A172 (cell line): ENCODE measurements at places on chromosomes 3 and 15.

GRCh38 chr3:114380233-114380651 is 86.4 kb downstream of the TIGIT start:
- DNase-seq, result peak; percentile 51

DNA sequence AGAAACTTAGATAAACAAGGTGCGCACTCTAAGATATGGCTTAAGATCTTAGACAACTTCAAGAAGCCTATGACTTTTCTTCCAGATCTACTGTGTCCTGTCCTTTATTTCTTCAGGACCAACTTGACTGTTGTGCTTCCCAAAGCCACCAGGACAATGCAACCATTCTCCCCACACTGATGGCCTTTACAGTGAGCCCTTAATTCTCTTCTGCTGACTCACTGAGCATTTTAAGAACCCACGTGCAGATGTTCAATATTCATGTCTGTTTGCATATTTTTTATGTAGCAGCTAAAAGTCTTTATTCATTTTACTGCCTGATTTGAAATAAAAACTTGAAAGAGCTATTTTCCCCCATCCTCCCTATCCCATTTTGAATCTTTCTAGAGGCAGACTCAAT is 103.3 kb upstream of the SLC2A2 start:
- peak; percentile 15 for DNase-seq

- peak; percentile 85 for DNase-seq
These were observed 976 bp downstream of the DIS3L start for GRCh38 chr15:66294157-66294931.

DNA sequence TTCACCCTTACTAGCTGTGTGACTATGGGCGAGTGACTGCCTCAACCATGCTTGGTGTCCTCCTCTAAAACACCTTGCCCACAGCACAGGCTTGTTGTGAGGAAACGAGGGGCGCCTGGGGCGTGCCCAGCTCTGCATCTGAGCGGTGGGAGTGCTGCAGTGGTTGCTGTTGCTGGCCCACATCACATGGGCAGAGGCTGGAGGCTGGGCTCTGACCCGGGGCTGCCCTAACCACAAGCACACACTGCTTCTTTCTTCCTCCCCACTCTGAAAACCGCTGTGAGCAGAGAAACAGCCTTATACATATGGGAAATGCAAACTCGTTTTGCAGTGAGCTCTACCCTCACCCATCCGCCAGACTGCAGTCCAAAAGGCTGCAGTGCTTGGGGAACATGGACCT is 74.8 kb upstream of the RPL32 start:
- no peak for DNase-seq

GRCh38 chr3:79263423-79263822 is 504.4 kb downstream of the ROBO1 start:
- DNase-seq, result no peak

DNA sequence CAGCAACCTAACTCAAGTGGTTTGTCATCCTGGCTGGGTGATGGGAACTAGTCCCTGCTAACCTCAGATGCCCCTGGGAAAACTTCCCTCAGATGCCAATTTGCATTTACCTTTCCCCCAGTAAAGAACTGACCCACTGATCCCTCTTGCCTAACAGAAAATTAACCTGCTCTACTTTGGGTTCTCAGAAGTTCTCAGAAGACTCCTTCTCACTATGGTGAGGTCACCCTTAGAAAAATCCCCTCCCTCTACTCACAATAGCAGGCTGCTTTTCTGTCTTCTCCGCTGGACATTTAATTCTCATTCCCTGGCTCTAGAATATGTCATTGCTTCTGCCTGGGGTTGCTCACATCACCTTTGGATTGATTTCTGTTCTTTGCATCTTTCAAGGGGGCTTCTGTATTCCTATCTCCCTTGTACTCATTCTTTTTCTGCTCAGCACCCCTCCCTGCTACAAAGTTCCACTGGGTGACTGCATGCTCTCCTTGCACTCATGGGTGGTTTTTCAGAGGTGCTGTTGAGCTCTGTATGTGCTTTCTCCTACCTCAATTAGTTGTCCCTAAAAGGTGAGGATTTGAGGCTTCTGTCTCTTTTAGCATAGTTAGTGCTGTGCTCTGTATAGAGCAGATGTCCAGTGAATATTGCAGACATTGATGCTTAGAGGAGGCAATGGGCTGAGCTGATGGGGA is 869 bp downstream of the PLA1A start:
- DNase-seq, result no peak

- DNase-seq, result no peak
These were observed 153.7 kb downstream of the ANO10 start for GRCh38 chr3:43468133-43468532.

GRCh38 chr3:54126551-54126950 is 4.2 kb downstream of the CACNA2D3 start:
- no peak for DNase-seq

DNA sequence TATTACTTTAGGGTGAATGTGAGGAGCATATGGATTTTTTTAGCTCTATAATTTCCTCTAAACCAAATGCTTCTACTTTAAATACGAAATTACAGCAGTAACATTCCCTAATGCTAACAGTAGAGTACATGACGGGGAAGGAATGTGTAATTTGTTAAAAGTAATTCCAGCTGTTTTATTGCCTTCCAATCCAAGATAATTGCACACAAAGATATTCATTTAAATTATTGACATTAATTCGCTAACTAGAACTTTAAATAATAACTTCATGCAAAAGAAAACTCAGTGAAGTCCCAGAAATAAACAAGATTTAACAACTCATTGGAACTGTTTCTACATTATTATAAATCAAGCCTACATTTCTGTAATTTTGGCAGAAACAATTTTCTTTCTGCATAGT is 261.4 kb upstream of the CFAP20DC start:
- no peak for DNase-seq

DNA sequence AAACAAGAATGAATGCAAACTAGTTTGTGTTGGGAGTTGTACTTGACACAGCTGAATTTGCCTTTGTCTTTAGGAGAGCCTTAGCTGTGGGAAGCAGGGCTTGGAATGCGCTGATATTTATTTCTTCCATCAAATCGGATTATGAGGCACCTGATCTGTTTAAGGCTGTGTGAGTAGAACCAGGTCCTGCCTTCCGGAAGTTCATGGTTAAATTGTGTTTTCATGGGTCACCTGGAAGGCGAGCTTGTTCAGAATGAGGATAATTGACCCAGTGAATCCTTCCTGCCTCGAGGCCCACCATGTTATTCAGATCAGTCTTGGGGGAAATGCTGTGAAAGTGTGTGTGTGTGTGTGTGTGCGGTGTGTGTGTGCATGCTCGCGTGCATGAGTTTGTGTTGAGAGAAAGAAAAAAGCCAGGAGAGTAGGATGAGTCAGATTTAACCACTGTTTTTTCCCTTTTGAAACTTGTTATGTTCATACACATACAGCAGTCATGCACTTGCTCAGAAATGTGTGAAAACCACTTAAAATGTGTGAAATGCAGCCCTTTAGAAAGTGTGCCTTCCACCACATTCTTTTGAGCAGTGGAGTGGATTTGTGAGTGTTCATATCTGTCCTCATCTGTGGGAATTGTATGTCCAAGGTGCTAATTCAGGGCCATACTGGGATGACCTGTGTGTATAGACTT is 36.7 kb downstream of the SMAD3 start:
- DNase-seq, result no peak

DNA sequence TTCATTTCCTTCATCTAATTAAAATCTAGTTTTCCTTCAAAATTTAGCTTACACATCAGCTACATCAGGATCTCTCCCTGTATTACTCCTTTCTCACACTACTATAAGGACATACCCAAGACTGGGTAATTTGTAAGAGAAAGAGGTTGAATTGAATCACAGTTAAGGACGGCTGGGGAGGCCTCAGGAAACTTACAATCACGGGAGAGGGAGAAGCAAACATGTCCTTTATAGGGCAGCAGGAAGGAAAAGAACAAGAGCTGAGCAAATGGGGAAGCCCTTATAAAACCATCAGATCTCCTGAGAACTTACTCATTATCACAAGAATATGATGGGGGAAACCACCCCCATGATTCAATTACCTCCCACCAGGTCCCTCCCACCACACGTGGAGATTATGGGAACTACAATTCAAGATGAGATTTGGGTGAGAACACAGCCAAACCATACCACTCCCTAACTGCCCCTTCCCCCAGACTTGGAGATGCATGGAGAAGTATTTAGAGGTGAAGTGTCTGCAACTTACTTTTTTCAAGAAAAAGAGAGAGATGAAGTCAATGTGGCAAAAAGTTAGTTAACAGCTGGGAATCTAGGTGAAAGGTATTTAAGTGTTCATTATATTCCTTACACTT is 21.3 kb downstream of the PRTG start:
- no peak for DNase-seq

GRCh38 chr3:143727391-143727790 is 120.9 kb downstream of the SLC9A9 start:
- DNase-seq, result no peak

DNA sequence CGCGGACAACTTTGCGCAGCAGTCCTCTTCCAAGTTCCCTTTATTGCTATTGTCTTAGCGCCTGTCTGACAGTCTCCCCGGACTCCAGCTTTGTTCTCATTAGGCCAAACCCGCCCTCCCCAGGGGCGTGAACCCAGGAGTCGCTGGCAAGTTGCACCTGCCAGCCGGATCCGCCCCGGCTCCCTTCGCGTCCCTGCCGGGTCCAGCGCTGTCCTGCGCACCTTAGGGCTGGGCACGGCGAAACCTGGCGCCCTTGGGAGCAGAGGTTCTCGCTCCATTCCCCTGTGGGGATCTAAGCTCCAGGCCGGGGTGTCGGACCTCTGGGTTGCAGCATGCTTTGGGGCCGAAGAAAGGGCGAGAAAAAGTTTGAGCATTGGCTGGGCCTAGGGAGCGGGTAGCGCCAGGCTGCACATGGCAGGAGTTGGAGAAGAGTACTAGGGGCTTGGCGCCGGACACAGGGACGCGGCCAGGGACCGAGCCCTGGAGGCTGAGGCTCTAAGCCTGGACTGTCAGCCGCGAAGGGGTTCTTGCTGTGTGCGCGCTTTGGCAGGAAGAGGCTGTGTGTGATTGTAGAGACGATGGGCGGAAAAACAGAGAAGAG is 335.1 kb upstream of the THRB start:
- no peak for DNase-seq
